Esophagus muscularis mucosa (tissue), 4 donors: ENCODE measurements at places on chromosomes 11 and 22. TPM values are rescaled to one million over a fixed set of nuclear protein-coding genes. Genes with fewer than 3 reads are reported as not detected.

Gene HTR3A
- 1.8 TPM for total RNA-seq

DNA sequence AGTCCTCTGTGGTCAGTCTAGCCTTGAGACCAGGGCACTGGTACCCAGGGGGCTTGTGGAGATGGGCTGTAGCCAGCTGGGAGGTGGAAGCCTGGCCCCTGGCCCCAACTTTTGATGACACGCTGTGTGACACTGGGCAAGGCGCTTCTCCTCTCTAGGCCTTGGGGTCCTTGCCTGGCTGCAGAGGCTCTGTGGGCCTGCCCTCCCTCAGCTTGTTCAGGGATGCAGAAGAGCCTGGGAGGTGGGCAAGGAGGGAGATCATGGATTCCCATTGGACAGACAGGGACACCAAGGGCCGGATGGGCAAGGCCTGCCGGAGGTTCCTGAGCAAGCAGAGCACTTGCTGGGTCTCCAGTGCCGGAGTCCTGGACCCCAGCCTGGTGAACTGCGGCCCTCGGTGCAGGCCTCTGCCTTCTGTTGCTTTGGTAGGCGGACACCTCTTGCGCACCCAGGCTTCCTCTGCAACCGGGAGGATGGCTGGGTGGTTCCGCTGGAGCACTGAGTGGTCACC is 1.3 kb upstream of the PPP2R5B start:
- DNase-seq, result no peak
- peaks cover 16% of the 10 kb centered on the region for H3K36me3 ChIP-seq
- H3K4me1 ChIP-seq, result peaks cover 36% of the 10 kb centered on the region
- no peak overlapping the region for H3K4me3 ChIP-seq
- H3K27me3 ChIP-seq, result no peaks in the 10 kb centered on the region

GRCh38 chr22:31055635-31056159 is 25.4 kb upstream of the SMTN start:
- DNase-seq, result peak; percentile 96
- peaks cover 20% of the 10 kb centered on the region for H3K4me1 ChIP-seq
- peak overlapping the region; percentile 96 for H3K27ac ChIP-seq
- H3K36me3 ChIP-seq, result no peaks in the 10 kb centered on the region
- H3K4me3 ChIP-seq, result no peak overlapping the region

DNA sequence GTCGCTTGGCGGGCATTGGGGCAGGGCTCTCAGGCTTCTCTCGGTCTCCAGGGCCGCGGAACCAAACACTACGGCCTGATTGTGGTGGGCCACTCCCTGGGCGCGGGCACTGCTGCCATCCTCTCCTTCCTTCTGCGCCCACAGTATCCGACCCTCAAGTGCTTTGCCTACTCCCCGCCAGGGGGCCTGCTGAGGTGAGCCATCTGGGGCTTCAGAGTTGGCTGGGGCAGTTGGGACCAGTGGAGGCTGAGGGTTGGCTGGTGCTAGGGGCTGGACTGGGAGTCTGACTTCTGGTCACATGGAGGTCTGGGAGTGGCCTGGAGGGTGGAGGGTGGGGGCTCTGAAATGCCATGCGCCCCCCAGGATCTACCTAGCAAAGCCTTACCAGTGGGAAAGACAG is 15.3 kb upstream of the MYRF start:
- no peaks in the 10 kb centered on the region for H3K4me1 ChIP-seq
- no peaks in the 10 kb centered on the region for H3K27me3 ChIP-seq
- H3K4me3 ChIP-seq, result no peak overlapping the region
- H3K27ac ChIP-seq, result no peak overlapping the region
- H3K36me3 ChIP-seq, result peaks cover 19% of the 10 kb centered on the region
- no peak for DNase-seq

GRCh38 chr11:102179371-102179770 is 69.1 kb downstream of the YAP1 start:
- H3K36me3 ChIP-seq, result no peaks in the 10 kb centered on the region
- DNase-seq, result no peak
- peaks cover 16% of the 10 kb centered on the region for H3K4me1 ChIP-seq
- H3K4me3 ChIP-seq, result no peak overlapping the region
- peak overlapping the region; percentile 83 for H3K27ac ChIP-seq
